Tongue (tissue), 3 donors: ENCODE measurements at places on chromosomes 12 and 14. TPM values are rescaled to one million over a fixed set of nuclear protein-coding genes. Genes with fewer than 3 reads are reported as not detected.
A peak's percentile ranks its signal among the peaks of the same experiment; 100 is the strongest.

Gene HNF1A
- total RNA-seq: not detected

- DNase-seq: no peak
Measured at GRCh38 chr12:6049992-6050391, 74.5 kb downstream of the VWF start.

Gene CLEC6A
- total RNA-seq: not detected

- no peak for DNase-seq
Measured at GRCh38 chr12:116556964-116557698, 2.0 kb upstream of the MAP1LC3B2 start.

DNA sequence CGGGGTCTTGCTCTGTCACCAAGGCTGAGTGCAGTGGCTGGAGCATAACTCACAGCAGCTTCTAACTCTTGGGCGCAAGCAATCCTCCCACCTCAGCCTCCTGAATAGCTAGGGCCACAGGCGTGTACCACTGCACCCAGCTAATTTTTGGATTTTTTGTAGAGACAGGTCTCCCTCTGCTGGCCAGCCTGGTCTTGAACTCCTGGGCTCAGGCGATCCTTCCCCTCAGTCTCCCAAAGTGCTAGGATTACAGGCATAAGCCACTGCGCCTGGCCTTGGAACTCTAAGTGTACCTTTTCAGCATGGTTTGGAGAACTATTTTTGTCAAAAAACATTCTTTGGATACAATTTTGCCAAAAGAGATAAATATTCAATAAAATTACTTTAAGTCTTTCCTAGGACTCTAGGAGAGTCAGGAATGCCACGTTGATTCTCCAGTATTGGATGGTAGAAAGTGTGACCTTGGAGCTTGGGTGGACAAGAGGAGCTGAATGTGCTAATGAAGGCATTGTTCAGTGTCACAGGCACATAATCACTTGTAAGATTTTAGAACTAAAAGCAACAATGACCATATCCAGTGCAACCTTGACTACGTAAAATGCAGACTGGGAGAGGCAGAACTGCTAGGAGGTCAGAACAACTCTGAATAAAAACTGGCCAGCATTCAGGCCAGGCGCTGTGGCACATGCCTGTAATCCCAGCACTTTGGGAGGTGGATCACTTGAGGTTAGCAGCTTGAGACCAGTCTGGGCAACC, 2.8 kb downstream of the SRSF9 start:
- DNase-seq: peak; percentile 53

- peak; percentile 15 for DNase-seq
Measured at GRCh38 chr14:59292921-59293534, 104.6 kb downstream of the DAAM1 start.

DNA sequence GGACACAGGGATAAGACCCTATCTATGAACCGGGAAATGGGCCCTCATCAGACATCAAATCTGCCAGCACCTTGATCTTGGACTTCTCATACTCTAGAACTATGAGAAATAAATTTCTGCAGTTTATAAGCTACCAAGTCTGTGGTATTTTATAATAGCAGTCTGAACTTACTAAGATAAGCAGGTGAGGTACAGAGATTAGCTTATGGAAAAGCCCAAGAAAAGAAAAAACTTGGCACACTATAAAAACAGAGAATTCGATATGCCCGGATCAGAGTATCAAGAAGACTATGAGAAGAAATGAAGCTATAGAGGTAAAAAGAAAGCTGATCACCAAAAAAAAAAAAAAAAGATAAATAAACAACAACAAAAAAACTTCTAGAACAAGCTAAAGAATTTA, 52.6 kb downstream of the EEA1 start:
- DNase-seq: no peak

GRCh38 chr14:24938593-24938992, 111.4 kb downstream of the STXBP6 start:
- DNase-seq: no peak

- no peak for DNase-seq
Measured at GRCh38 chr12:110733089-110733715, 9.5 kb downstream of the PPP1CC start.

Gene NFE2
- total RNA-seq: 4.3 TPM

DNA sequence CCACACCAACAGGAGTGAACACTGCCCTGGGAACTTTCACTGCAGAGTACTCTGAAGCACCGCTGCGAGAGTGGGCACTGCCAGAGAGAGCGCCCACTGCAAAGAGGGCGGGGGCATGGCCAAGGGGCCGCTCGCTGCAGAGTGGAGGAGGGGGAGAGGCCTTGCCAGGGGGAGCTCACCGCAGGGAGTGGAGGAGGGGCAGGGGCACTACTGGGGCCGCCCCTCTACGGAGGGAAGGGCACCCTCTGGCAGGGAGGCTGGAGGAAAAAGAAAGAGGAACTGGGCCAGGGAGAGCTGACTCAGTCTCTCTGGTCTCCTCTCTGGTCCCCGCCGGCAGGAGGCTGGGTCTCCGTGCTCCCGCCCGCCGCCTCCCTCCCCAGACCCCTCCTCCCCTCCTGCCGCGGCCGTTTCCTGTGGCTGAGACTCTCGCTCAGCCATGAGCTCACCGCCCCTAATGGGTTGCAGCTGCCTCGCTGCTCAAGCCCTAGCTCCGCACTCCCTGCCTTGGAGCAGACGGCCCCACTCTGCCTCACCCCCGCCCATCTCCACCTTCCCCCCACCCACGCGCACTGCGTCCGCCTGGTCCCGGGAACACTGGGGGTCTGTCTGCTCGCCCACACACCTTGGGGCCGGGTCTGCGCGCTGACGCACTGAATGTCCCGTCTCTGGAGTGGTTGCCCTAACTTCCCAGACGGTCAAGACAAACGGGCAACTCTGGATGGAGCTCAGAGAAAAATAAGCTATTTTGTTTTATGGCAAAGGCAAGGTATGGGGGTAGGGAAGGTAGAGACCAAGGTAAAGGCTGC, 1.3 kb downstream of the ARHGEF40 start:
- peak; percentile 98 for DNase-seq
